Muscle of leg (tissue), 16 donors: ENCODE measurements at places on chromosomes 2 and 18. TPM values are rescaled to one million over a fixed set of nuclear protein-coding genes. Genes with fewer than 3 reads are reported as not detected.

DNA sequence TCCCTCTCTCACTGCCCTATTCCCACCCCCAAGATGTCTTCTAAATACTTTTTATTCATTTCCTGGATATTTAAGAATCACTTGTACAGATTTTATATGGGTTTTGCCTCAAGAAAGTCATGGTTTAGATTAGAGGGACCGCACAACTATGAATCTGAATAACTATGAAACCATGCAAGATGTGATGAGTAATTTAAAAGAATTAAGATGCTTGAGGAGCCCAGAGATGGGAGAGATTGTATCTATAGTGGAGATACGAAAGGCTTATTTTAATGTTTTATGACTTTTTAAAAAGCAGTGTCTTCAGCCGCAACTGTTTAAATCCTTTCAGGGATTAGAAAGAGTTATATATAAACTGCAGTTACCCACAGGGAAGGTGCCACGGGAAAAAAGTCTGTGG is 324.1 kb downstream of the LPIN1 start:
- no peaks in the 10 kb centered on the region for H3K36me3 ChIP-seq
- H3K4me3 ChIP-seq: no peak overlapping the region
- no peaks in the 10 kb centered on the region for H3K27me3 ChIP-seq
- H3K4me1 ChIP-seq: no peaks in the 10 kb centered on the region
- DNase-seq: no peak

GRCh38 chr2:96085541-96086355 is 30.6 kb downstream of the ADRA2B start:
- H3K36me3 ChIP-seq: no peaks in the 10 kb centered on the region
- H3K4me3 ChIP-seq: no peak overlapping the region
- H3K4me1 ChIP-seq: peaks cover 32% of the 10 kb centered on the region
- no peak overlapping the region for H3K27ac ChIP-seq

GRCh38 chr18:74551452-74551851 is 17.2 kb downstream of the CNDP1 start:
- DNase-seq: no peak
- no peak overlapping the region for H3K4me3 ChIP-seq
- H3K27ac ChIP-seq: no peak overlapping the region
- H3K27me3 ChIP-seq: no peaks in the 10 kb centered on the region

DNA sequence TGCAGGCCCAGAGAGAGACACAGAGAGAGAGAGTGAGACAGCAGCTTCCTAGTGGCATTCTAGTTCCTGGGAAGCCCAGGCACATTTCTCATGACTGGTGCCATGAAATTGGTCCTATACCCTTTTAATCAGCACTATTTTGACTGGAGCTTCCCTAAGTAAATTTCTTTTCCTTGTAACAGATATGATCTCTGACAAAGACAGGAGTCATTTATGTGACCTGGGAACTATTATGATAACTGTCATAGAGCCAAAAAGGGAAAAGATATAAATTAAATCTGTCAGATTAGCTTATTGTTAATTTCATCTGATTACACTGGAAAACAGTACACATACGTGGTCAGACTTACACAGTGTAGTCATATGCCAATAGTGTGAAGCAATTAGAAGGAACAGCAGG is 161.3 kb upstream of the HNRNPA3 start:
- H3K4me1 ChIP-seq: no peaks in the 10 kb centered on the region
- no peak for DNase-seq
- H3K4me3 ChIP-seq: no peak overlapping the region
- H3K27ac ChIP-seq: no peak overlapping the region
- H3K27me3 ChIP-seq: no peaks in the 10 kb centered on the region
- no peaks in the 10 kb centered on the region for H3K36me3 ChIP-seq

- peaks cover 10% of the 10 kb centered on the region for H3K36me3 ChIP-seq
- H3K4me3 ChIP-seq: no peak overlapping the region
- peaks cover 24% of the 10 kb centered on the region for H3K4me1 ChIP-seq
- no peaks in the 10 kb centered on the region for H3K27me3 ChIP-seq
Observed at GRCh38 chr2:130369311-130369964, 13.6 kb downstream of the PTPN18 start.

DNA sequence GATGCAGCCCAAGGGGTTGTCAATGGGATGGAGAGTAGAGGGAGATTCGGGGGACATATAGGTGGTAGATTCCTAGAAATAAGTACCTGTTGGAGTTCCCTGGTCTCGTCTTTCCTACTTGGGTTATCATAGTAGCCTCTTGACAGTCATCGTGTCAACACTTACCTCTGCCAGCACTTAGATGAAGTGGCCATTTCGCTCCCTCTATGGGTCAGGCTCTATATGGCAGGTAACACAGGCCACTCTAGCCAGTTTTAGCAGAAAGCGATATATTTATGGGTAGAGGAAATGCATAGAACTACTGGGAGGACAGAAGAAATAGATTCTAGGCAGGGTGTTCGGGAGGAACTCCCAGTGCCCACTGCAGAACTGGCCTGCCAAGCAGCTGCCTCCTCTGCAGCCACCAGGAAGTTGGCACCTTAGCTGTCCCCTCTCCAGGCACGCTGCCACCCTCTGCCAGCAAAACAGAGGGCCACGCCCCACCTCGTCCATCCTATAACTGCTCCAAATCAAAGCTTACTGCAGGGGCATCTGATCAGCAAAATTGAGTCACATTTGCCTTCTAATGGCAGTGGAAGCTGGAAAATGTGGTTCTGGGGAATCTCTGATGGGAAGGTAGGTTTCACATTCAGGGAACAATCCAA is 181.3 kb downstream of the INSIG2 start:
- H3K4me1 ChIP-seq: peaks cover 6% of the 10 kb centered on the region
- no peak overlapping the region for H3K27ac ChIP-seq
- H3K4me3 ChIP-seq: no peak overlapping the region

CRACDL gene
- 1.6 TPM for total RNA-seq
